ENCODE measurements at places on chromosomes 11 and 22.

DNA sequence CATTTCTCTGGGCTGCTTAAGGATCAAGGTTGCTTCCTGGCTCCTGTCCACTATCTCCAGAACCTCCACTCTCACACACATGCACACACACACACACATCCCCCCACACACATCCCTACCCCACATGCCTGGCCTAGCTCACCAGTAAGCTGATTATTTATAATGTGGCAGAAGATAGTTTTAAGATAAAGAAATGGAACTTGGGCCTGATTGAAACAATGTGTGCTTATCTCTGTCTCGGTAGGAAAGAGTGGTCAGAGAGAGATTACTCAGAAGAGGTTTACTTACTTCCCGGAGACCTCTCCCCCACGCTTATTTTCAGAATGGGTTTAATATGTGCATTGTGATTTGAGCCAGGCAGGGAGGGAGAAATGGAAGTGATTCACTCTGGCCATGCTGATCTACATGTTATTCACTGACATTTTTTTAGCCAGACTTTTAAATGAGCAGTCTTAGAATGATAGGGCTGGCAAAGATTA, 422.4 kb downstream of the TENM4 start:
- ATAC-seq = no peak

DNA sequence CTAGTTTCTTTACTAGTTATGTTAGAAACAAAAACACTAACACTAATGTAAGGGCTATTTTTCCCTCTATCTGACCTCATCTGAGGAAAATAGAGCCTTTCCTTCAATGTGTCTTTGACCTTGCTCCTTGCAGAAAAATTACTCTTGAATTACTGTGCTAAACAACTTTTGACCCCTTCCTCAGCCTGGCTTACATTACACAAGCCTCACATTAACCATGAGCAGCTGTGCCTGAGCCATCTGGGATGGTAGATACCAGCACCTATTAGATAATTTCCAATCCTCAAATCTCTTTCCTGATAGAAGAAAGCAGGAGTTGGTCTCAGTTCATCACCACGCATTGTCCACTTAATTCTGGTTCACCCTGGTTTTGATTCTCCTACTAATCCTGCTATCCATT, 134.4 kb upstream of the NCAM1 start:
- no peak for ATAC-seq

GRCh38 chr22:36344106-36344827, 43.5 kb downstream of the MYH9 start:
- ATAC-seq = peak; percentile 88

GRCh38 chr11:73376803-73377629, 817 bp downstream of the RELT start:
- ATAC-seq = peak; percentile 52

DNA sequence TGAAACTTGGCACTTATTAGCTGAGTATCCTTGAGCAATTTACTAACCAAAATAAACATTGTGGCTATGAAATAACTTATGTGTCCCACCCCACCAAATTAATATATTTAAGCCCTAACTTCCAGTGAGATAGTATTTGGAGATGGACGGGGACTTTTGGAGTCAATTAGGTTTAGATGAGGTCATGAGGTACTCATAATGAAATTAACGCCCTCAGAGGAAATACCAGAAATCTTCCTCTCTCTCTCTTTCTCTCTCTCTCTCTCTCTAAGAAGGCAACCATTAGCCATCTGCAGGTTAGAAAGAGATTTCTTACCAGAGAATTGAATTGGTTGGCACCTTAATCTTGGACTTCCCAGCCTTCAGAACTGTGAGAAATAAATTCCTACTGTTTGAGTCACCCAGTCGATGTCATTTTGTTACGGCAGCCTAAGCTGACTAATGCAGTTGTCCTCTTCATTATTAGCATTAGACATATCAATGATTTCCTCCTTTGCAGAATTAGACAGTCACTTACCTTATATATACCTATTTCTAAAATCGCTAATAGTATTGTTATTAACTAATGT, 1284.0 kb downstream of the FAM181B start:
- no peak for ATAC-seq

GRCh38 chr11:20372081-20372626, 8.6 kb downstream of the HTATIP2 start:
- ATAC-seq = no peak

All from stimulated activated memory B cell treated with anti-CD40 and anti-IgM and Interleukin-4, amounts not matched to agents 10 μg/mL and 1 μg/mL and 100 μg/mL, for 72 hours (primary cell).